ENCODE measurements at places on chromosomes 3 and 15.
A peak's percentile ranks its signal among the peaks of the same experiment; 100 is the strongest.

GRCh38 chr15:88247914-88248313 lies 8.6 kb downstream of the NTRK3 start:
- DNase-seq = no peak

- no peak for DNase-seq
Measured at GRCh38 chr3:117079997-117080396, 370.4 kb downstream of the TUSC7 start.

DNA sequence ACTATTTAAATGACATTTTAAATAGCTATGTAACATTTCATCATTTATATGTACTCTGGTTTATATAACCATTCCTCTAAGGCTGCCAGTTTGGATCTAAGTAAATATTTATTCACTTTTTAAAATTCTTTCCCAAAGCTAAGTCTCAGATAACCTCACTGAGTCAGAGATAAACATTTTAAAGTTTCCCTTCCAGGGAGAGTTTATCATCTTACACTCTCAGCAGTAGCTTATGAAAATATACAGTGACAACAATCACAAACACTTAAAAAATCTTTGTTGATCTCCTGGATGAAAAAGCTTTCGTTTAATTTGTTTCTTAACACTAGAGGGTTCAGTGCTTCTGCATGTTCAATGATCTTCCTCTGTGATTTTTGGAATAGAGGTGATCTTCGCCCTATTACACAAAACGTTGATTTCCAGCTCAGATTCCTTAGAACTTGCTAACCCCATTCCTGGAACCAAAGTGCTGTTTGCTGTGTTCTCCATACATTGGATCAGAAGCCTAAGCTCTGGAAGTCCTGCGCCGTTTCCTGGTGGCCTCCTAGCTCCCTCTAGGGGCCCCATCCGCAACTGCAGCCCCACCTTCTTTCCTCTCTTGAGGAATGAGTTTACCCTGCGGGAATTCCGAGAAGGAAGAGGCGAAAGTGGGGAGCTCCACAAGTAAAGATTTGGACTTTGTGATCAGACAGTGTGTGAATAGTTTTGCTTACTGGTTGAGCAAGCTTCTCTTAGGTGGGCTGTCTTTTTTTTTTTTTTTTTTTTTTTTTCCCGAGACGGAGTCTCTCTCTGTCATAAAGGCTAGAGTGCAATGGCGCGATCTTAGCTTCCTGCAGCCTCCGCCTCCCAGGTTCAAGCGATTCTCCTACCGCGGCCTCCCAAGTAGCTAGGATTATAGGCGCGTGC lies 29.3 kb upstream of the SACM1L start:
- DNase-seq = peak; percentile 62

- no peak for DNase-seq
Measured at GRCh38 chr3:23752126-23752525, 53.6 kb upstream of the UBE2E1 start.

- no peak for DNase-seq
Measured at GRCh38 chr3:174959556-174960065, 100.5 kb downstream of the NAALADL2 start.

GRCh38 chr3:69791919-69792399 lies 52.7 kb downstream of the MITF start:
- no peak for DNase-seq

DNA sequence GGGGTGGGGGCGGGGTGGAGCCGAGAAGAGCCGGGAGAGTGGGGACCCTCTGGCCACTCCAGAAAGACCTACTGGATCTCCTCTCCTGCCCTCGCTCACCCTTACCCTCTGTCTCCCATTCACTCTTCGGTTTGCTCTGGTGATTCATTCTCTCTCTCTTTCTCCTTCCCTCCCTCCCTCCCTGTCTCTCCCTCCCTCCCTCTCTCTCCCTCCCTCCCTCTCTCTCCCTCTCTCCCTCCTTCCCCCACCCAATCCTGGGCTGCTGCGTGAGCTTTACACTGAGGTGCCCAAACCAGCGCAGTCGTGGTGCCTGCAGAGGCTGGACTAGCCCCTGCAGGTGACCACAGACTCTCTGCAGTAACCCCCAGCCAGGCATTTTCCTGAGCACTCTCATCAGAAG lies 32.2 kb upstream of the ADAMTS17 start:
- no peak for DNase-seq

DNA sequence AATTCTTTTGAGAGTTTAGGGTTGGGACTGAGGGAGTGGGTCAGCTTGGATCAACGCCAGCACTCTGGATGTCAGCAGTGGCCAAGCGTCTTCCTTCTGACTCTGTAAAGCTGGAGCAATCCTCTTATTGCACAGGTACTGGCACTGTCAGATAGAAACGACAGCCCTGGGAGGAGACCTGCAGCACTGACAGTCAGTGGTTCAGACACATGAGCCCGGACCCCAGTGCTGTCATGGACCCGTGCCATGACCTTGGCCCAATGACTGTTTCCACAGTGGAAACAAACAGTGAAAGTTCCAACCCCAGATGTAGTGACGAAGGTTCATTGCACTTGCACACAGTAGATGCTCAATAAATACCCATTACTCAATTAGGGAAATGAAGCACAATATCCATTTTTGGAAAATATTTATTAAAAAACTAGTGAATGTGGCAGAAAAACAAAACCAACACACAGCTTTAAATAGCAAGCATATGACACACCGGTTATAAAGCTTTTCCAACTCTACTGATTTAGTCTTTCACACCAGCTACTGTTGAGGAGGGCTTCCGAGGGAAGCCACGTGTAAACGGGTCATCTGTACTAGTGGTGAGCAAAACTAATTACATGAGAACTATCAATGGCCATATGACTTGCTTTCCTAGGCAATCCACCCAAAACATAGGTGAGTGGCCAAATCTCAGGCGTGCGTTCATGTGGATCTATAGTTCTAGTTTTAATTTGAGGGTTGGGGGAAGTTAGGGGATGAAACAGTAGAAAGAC lies 22.1 kb downstream of the SIAH2 start:
- no peak for DNase-seq

DNA sequence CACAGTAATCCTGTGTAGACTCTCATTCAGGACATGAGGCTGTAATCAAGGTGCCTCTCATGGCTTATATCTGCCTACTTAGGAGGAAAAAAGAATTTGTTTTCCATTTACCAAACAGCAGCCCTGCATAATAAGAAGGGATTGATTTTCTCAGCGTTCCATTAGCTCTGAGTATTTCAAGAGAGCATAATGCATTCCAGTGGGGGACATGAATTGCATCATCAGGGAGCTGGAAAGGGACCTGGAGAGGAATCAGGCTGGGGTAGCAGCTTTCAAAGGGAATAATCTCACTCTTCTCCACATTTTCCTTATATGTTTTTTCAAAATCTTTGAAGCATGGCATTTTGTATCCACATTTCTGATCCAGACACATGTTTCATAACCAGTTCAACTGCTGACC lies 150.6 kb upstream of the ANKRD28 start:
- no peak for DNase-seq

- DNase-seq = no peak
Measured at GRCh38 chr3:179336345-179336929, 11.1 kb upstream of the MFN1 start.

- no peak for DNase-seq
Measured at GRCh38 chr15:26807517-26808427, 34.9 kb upstream of the GABRB3 start.

DNA sequence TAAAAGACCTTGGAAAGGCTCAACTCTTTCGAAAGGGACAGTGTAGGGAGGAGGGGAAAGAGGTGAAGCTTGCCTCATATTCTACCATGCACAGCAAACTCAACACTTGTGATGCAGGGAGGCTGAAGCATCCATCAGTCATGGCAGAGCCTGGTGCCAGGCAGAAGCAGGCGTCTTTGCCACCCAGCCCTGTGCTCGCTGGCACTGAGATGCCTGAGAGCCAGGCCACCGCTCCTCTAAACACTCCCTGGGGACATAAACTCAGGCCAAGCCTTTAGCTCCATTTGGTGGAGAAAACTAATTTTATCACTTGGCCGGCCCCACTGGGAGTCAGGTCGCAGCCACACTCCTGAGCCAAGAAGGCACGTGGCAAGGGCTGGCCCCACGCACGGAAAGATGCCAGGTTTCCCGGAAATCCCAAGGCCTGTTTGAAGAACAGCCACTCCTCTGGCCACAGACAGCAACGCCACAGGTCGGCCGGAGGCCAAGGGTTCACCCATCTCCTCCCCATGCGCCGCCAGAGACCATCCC lies 30.7 kb downstream of the XXYLT1 start:
- DNase-seq = no peak

DNA sequence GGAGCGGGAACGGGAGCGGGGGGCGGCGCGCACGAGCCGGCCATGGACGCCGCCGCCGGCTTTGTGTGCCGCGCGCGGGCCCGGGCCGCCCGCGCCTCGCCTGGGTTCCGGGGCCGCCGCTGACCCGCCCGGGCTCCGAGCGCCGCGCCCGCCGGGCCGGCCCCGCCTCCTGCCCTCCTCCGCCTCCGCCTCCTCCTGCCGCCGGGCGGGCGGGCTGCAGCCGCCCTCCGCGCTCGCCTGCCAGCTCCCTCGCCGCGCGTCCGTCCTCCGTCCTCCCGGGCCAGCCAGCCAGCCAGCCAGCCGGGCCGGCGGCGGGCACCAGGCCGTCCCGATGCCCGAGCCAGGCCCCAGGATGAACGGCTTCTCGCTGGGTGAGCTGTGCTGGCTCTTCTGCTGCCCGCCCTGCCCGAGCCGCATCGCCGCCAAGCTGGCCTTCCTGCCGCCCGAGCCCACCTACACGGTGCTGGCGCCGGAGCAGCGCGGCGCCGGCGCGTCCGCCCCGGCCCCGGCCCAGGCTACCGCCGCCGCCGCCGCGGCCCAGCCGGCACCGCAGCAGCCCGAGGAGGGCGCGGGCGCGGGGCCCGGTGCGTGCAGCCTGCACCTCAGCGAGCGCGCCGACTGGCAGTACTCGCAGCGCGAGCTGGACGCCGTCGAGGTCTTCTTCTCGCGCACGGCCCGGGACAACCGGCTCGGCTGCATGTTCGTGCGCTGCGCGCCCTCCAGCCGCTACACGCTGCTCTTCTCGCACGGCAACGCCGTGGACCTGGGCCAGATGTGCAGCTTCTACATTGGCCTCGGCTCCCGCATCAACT lies at the start of gene ABHD17C:
ABHD17C (plus strand) TSS at position 212 of the 812 bp plus-strand sequence; CDS start at position 332, 120 bp downstream.
- no peak for DNase-seq

GRCh38 chr15:33159726-33160453 lies 34.6 kb downstream of the FMN1 start:
- no peak for DNase-seq

GRCh38 chr3:163335429-163335828 lies 1742.9 kb downstream of the SI start:
- no peak for DNase-seq

GRCh38 chr15:90664650-90665287 lies 52.4 kb upstream of the BLM start:
- DNase-seq = no peak

DNA sequence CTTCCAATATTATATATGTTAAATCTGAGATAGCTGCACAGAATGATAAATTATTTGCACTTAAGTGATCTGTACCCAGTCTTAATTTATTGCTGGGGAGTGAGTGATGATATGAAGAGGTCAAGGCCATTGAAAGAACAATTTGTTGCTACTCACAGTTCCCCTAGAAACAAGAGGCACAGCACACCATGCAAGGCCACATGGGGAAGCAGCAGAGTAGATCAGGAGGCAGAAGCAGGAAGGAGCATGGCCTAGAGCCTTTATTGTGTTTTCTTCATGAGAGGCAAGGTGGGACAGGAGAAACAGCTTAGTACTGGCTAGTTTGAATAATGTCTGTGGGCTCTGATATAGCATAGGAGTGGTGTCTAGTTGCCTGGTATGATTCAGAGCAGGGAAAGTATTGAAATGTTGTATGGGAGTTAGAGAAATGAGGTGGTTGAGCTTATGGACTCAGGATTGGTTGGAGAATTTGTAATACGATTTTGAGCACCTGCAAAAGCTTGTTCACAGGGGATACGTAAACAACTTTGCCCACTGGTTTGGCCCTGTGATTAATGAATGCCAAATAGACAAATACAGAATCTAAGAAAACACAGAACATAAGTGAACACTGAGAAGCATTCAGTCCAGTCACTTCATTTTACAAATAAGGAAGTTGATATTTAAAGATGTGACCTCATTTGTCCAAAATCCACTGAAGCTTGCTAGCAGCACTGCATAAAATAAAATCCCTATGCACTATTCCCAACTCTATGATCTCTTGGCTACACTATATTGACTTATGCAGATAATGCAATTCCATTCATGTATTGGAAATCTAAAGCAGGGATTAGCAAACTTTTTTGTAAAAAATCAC lies 71.7 kb downstream of the TMCO5A start:
- no peak for DNase-seq

DNA sequence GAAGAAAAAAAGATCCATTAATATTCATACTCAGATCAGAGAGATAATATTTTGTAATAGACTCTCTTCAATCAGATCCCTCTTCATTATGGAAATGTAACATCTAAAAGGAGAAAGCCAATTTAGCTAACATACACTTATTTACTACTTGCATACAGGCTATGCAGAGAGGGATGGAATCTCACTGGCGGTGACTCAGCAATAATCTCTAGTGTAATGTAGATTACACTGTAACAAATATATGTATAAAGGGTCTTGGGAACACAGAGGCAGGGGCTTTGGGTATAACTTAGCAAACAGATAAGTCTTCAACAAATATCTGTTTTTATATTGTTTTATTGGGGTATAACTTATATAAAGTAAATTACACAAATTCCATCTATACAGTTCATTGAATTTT lies 69.6 kb downstream of the CGNL1 start:
- DNase-seq = no peak

DNA sequence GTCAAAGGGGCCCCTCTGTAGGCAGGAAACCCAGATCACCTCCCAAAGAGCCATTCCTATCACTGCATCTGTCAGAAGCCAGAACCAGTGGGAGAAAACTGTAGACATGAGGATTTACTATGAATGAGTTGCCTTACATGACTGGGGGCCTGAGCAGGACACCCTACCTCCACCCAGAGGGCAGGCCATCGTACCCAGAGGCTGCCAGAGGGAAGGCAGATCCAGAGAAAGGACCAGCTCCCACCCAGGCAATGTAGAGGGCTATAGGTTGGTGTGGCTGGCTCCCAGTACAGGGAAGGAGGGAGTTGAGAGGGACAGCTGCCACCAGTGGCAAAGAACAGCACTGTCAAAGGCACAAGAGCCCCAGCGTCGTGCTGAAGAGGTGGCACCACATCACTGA lies 233.2 kb downstream of the OCA2 start:
- no peak for DNase-seq

Measured in LNCaP clone FGC (cell line).